ENCODE measurements at places on chromosomes 7 and 10.

- DNase-seq = no peak
These were observed 2.8 kb downstream of the RBP3 start for GRCh38 chr10:47350671-47351640.

GRCh38 chr10:100664316-100665149 lies 80.8 kb upstream of the PAX2 start:
- DNase-seq = no peak

DNA sequence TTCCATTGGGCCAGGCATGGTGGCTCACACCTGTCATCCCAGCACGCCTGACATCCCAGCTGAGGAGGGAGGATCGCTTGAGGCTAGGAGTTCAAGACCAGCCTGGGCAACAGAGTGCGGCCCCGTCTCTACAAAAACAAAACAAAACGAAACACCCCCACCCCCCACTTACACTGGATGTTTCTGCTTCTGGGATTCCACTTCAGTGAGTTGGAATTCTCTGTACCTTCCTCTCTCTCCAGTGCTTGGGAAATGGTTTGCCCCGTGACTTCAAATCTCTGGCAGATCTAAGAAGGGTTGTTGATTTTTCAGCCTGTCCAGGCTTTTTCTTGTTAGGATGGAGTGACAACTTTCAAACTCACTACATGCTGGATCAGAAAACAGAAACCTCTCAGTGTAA lies 106.9 kb downstream of the ANLN start:
- DNase-seq = no peak

- DNase-seq = no peak
These were observed 10.3 kb downstream of the HTRA1 start for GRCh38 chr10:122471531-122472177.

- DNase-seq = peak; percentile 73
These were observed 3.7 kb downstream of the ELOVL3 start for GRCh38 chr10:102229810-102230263.

DNA sequence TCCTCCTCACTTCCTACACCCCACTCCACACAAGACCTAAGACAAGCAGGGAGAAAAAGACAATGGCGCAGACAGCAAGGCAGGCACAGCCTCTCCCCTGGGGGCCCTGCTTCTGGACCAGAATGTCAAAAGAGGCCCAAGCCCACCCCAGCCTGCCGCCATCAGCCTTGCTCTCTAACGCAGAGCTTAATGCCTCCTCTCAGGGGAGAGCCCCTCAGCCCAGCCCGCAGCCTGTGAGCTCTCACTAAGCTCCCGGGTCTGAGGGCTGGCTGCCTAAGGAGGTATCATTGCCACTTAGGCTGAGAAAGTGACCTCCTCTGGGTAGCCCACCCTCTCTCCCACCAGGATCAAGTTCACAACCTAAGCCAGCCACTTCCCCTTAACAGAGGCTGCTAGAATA lies 16.7 kb downstream of the SLIT1 start:
- no peak for DNase-seq

- DNase-seq = no peak
These were observed 102.1 kb downstream of the MTERF1 start for GRCh38 chr7:91778416-91778815.

DNA sequence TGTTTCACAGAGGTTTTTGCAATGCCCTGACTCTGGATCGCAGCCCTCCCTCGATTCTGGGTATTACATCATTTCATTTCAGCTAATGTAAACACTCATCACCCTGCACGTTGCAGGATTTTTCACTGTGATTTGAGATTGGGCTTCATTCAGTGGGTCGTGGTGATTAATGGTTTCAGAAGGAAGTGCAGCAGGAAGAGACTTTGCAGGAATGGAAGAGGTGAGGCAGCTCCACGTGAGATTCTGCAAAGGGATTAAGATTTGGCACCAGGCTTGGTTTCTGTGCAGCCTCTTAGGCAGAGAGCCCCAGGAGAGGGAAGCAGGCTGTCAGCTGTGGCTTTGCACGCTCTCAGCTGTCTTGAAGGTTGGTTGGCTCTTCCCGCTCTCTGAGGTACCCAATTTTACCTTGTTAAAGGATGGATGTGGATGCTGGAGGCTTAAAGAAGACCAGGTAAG lies 95.2 kb downstream of the PLCE1 start:
- DNase-seq = no peak

GRCh38 chr7:135169964-135170273 lies 588 bp downstream of the CYREN start:
- no peak for DNase-seq

GRCh38 chr10:14172336-14172950 lies 158.3 kb downstream of the FRMD4A start:
- no peak for DNase-seq

DNA sequence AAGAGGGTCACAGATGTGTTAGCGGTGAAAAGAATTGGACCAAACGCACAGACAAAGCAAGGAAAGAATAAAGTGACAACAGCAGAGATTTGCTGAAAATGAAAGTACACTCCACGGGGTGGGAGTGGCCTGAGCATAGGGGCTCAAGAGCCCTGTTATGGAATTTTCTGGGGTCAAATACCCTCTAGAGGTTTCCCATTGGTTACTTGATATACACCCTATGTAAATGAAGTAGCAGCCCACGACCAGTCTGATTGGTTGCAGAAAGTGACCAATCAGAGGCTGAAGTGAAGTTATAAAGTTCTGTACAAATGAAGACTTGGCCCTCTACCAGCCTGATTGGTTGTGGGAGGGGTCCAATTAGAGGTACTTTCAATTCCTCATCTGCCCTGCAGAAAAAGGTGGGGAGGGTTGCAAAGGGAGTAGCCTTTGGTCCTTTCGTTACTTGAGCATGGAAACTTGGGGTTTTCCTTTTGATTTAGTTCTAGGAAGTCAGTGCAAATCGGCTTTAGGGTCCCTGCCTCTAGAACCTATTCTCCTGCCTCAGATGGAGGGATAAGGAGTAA lies 125.6 kb upstream of the PRPS1L1 start:
- no peak for DNase-seq

GRCh38 chr10:63171255-63171855 lies 38.2 kb downstream of the NRBF2 start:
- DNase-seq = no peak

DNA sequence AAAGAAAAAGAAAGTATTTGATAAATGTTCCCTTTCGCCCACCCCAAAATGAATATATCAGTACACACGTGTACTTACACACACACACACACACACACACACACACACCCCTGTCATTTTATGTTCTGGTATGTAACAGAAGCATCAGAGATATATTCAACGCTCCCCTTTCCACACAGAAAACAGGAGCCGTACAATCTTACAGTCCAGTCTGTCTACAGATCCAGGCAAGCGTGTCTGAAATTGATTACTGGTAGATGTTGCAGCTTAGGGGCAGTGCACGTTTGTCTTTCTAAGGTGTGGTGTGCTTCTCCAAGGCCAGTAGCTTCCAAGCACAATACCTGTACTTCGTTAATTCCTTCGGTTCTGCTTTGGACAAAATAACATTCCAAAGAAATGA lies 143.7 kb upstream of the RNF32 start:
- DNase-seq = no peak

- DNase-seq = no peak
These were observed 120.4 kb downstream of the CDK6 start for GRCh38 chr7:92715963-92716362.

- DNase-seq = no peak
These were observed 223.7 kb downstream of the BUB3 start for GRCh38 chr10:123377883-123378282.

DNA sequence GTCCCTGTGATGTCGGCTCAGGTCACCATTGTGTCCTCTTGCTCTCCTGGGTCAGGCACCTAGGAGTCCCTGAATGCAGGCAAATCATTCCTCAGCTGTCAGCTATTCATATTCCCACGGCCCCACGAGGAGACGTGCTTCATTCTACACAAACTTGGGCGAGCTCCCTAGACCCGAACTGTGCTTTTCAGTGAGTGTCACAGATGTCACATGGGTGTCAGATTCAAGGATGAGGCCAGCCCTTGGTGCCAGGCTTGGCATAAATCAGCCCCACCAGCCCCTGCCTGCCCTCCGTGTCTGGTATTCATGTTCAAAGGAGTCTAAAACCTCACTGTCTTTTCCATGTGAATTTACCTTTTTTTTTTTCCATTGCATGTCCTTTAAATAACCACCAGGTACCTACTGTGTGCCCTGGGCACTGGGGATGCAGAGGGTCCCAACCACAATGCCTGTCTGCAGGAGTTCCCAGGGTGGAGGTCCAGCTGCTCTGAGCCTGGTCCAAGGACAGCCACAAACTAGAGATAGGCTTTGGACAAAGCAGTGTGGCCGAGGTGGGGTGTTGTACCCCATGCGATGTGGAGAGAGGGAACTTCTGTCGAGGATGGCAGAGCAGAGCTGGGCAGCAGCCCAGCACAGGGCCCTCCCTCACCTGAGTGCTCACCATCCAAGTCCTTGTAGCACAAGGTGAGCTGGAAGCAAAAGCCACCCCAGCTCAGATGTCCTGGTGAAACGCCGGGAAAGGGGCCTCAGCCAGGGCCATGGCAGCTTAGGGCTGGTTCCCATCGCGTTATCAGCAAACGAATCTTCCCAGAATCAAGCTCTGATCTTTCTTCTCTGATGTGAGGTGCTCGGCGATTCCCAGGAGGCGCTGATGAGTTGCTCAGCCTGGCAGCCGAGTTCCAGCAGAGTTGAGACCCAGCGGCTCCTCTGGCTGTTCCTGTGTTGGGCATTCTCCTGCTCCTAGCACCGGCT lies 611.9 kb downstream of the PTPRN2 start:
- DNase-seq = no peak

GRCh38 chr10:34861293-34862021 lies 46.4 kb upstream of the PARD3 start:
- no peak for DNase-seq

DNA sequence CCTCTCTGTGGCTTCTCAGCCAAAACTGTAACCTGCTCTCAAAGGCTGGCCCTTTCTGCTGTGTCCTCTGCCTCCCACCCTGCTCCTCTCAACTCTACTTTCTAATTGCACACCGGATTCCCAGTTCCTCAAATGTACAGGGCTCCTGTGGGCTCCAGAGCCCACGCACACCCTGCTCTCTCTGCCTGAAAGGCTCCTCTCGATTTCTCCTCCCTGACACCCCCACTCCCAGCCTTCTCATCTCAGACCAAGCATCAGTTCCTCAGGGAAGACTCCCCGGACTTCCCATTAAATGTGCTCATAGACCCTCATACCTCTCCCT lies 111.7 kb upstream of the STEAP1B start:
- DNase-seq = no peak

DNA sequence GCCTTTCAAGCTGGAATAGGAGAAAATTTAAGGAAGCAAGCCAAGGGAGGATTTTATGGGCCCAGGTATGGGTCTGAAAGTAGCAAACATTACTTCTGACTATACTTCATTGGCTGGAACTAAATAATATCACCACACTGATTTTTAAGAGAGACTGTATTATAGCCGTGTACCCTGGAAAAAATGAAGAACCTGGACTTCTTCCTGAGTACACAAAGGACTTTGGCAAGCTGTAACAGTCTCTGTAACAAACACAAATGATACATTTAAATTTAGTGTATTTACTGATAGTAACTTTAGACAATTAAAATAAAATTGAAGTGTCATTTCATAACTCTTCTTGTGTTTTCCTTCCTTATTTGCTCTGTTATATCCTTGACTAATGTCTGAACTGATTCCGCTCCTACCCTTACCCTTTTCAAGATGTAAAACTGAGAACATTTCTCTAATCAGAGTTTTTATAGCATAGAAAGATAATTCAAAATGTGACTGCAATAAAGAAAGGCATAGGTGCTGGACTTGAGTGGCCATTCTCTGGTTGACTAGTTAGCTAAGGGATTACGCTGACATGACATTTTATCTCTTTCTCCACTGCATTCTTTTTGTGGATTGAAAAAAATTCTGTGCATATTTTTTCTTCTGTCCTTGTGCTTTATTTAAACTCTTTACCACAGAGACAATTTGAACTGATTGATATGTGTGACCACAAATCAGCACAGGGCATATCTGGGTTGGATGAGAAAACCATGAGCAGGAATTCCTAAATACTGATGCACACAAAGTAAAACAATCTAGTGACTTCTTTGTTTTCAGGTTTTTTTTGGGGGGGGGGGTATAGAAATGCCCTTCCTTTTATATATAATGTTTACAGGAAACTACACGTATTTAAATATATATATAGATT lies 349.7 kb downstream of the MDFIC start:
- DNase-seq = no peak

GRCh38 chr10:131169146-131169545 lies 142.4 kb downstream of the TCERG1L start:
- no peak for DNase-seq

GRCh38 chr7:14841869-14842268 lies 60.7 kb downstream of the DGKB start:
- no peak for DNase-seq

DNA sequence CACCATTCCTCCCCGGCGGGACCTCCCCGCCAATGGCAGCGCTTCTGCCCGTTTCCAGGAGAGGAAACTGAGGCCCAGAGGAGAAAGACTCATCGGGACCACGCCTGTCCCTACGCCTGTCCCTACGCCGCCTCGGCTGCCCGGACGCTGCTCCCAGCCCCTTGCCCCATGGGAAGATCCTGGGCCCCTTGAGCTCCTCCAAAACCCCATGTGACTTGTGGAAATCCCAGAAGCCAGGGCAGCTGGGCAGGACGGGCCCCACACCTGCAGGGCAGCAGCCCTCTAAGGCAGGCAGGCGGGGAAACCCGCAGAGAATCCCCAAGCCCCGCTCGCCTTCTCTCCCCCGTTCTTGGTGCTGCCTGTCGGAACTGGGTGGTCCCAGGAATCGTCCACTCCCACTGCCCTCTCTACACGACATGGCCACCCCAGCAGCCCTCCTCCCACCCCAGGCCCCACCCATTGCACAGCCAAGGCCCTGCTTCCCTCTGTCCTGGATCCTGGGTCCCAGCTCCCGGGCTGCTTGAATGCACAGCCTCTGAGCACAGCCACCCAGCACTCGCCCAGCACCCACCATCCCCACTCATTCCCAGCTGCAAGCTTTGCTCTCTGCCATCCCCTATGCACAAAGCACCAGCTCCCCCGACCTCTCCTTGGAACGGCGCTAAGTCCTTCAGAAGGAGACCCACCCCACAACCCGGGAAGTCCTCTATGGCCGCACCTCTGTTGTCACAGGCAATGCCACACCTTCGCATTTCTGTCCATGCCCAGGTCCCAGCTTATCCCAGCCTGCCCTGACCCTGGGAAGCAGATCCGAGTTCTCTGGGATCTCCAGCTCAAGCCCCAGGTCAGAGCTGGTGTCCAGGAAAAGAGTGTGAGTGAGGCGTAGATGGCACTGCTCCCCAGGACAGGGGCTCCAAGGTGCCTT lies 50.6 kb downstream of the SLC29A4 start:
- DNase-seq = no peak

DNA sequence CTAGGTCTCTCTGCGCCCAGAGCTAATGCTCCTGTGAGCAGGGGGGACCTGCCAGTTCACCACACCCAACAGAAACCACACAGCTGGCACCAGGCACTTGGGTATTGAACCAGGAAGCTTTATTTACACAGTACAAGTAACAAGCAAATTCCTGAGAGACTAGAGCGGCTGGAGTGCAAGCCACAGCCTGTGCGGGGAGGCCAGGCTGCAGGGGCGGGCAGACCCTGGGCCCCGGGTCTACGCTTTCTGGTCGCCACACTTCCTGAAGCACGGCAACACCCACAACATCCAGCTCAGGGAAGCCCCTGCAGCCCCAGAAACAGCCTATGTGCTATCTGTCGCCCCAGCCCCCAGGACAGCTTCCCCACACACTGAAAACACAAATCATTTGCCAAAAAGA lies 125.0 kb downstream of the FAM53B start:
- no peak for DNase-seq

- no peak for DNase-seq
These were observed 24.1 kb upstream of the C10orf71 start for GRCh38 chr10:49274886-49275285.

GRCh38 chr7:114264023-114264422 lies 150.6 kb upstream of the FOXP2 start:
- DNase-seq = no peak

All from activated CD8-positive, alpha-beta memory T cell treated with anti-CD3 and anti-CD28 coated beads for 4 hours (primary cell).